Mesothelial cell of epicardium (in vitro differentiated cells): ENCODE measurements at places on chromosomes 4 and X. TPM values are rescaled to one million over a fixed set of nuclear protein-coding genes. Genes with fewer than 3 reads are reported as not detected.

Gene PAGE2B
- not detected in 3 replicates for total RNA-seq

DNA sequence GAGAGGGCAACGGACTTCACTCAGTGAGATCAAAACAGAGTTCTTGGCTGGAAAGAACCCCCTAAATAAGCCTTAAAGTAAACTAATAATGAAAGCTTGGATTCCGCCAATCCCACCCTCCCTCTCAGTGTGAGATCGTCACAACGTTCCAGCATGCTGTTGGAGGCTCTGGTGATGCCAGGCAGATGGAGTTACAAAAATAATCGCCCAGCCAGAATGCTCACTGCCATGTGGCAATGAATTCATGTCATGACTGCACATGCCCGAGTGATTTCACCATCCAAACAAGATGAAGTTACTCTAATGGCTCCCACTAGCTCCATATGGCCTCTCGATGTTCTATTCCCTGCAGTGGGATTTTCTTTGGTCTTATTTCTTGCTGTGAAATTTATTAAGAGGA is 248.0 kb downstream of the SPATA18 start:
- no peak for DNase-seq

Gene CSAG2
- not detected in 3 replicates for total RNA-seq

Gene CXCL9
- not detected in 3 replicates for total RNA-seq

Gene GCNA
- total RNA-seq = 0.84 to 1.1 TPM (median 0.94 TPM) in 3 replicates

- DNase-seq = no peak
Observed at GRCh38 chrX:149495573-149496071, 9.5 kb downstream of the IDS start.

GRCh38 chr4:79163981-79164490 is 161.8 kb downstream of the NAA11 start:
- DNase-seq = no peak

DNA sequence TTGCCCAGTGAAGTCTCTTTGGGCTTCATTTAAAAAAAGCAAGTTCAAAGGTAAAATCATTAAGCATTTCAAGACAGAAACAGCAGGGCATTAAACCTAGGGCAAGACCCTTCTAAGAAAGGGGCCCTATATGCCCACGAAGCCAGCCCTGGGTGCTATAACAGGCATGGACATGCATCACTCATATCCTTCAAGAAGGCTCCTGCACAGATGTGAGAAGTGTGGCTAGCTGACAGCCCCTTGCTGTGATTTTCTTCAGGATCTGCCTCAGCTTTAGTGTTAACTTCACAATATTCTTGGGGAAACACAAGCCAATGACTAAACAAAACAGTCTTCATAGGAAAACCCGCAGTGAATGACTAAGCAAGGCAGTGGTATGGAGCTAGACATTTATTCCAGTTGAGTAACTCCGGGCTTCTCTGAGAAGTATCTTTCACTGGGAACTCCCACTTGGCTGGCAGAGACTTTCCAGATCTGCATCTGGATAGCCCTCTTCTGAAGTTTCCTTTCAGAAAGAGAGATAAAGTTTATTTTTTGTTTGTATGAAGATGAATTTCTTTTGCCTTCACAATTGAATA is 11.9 kb upstream of the MAOA start:
- DNase-seq = no peak

Gene GRIA2
- 4.4 to 6.2 TPM (median 4.5 TPM) in 3 replicates for total RNA-seq

GRCh38 chr4:90950385-90950841 is 823.2 kb downstream of the CCSER1 start:
- DNase-seq = no peak

Gene RBM3
- 208 to 215 TPM (median 209 TPM) in 3 replicates for total RNA-seq

Gene SSX2
- total RNA-seq = not detected in 3 replicates

Gene UGT2B17
- total RNA-seq = not detected in 3 replicates

Gene LNX1
- 12.7 to 14.0 TPM (median 13.0 TPM) in 3 replicates for total RNA-seq

- DNase-seq = no peak
Observed at GRCh38 chr4:83974111-83974780, 438.3 kb downstream of the GPAT3 start.

Gene HS3ST1
- total RNA-seq = 3.4 to 6.2 TPM (median 5.6 TPM) in 3 replicates

Gene AKAP14
- total RNA-seq = not detected in 3 replicates

- no peak for DNase-seq
Observed at GRCh38 chr4:155529272-155529671, 137.4 kb upstream of the GUCY1A1 start.

Gene SPATA4
- total RNA-seq = 0.20 to 0.74 TPM (median 0.40 TPM) in 3 replicates

GRCh38 chrX:130106071-130106470 is 4.2 kb downstream of the ELF4 start:
- no peak for DNase-seq

DNA sequence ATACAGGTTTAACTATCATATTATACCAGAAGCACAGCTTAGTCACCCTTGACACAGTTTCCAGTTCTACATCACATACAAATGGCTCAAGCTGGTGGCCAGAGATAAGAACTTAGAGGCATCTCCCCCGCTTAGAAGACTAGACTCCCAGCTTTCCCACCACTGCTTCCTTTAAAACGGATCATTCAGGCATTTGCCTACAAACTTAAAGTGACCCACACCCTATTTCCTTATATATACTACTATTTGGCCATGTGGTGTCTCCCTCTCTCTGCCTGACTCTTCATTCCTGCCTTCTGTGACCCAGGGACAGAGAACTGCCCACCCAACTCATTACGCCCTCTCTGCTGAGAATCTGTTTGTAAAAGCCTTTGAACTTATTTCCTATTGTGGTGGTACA is 781.2 kb upstream of the DIAPH2 start:
- no peak for DNase-seq

DNA sequence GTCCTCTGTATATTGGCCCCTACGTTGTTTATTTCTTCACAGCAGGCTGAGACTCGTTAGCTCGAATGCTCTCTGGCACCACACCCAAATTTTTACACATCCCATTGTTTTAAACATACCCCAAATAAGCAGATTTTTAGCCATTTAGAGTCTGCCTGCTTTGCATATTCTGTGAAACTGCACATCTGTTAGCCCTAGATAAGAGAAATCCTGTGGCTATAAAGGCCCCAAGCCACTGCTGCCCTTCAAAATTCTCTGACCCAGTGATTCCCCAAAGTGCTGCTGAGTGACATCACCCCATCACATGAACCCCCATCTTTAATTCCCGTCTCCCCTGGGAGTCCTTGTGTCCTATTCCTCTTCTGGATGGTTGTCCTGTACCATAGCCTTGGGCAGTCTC is 20.8 kb downstream of the TEX13C start:
- DNase-seq = no peak

Gene TEX11
- not detected in 3 replicates for total RNA-seq

Gene ASB5
- total RNA-seq = not detected in 3 replicates

- no peak for DNase-seq
Observed at GRCh38 chrX:75746891-75747639, 38.0 kb downstream of the MAGEE2 start.

DNA sequence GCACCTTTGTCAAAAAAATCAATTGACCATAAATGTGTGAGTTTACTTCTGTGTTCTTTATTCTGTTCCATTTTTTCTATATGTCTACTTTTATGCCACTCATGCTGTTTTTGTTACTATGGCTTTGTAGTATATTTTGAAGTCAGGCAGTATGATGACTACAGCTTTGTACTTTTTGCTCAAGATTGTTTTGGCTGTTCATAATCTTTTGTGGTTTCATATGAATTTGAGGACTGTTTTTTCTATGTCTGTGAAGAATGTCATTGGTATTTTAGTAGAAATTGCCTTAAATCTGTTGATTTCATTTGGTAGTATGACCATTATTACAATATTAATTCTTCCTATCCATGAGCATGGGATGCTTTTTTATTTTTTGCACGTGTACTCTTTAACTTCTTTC is 346.8 kb downstream of the PPP3CA start:
- no peak for DNase-seq

DNA sequence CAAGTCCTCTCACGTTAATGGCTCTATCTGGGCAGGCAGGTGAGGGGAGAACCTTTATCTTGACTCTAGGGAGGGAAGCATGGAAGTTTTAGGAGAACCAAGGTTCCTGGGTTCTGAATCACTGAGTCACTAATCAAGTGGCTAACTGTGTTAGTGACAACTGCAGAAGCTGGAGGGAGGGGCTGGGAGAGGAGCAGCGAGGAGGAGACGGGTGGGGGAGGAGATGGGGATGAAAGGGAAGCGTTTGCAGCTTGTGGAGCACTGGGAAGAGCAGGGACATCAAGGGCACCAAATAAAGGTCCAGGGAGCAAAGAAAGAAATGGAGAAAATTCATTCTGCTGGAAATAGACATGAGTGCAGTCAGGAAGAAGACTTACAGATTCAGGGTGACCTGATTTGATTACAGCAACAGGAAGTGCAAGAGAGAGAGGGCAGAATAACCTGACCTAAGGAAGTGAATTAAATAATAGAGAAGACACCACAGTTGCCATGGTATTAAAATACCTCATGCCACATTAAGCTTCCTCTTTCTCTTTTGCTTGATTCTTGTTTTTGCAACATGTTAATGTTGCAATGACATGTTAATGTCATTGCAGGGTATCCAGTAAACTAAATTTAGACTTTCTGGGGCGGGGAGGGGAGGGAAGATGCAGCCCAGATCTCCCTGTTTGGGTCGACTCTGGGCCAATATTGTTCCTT is 4.5 kb upstream of the SETD7 start:
- no peak for DNase-seq

Gene ATP6AP1
- total RNA-seq = 77.6 to 78.2 TPM (median 78.2 TPM) in 3 replicates

Gene TMPRSS11B
- total RNA-seq = not detected in 3 replicates

- no peak for DNase-seq
Observed at GRCh38 chrX:150533863-150534262, 34.6 kb upstream of the MTM1 start.

GRCh38 chr4:81600520-81601357 is 129.0 kb upstream of the RASGEF1B start:
- DNase-seq = no peak

Gene ARHGEF38
- total RNA-seq = 0.22 to 0.69 TPM (median 0.36 TPM) in 3 replicates

Gene GJB1
- total RNA-seq = 0.11 TPM in 1 of 3 replicates, not detected in the others

Gene BTK
- 0.07 to 0.42 TPM (median 0.20 TPM) in 3 replicates for total RNA-seq
